Glomerular endothelial cell (primary cell): ENCODE measurements at places on chromosomes 4 and X. TPM values are rescaled to one million over a fixed set of nuclear protein-coding genes. Genes with fewer than 3 reads are reported as not detected.

Gene GAGE1
- not detected in 2 replicates for total RNA-seq

Gene FAM114A1
- total RNA-seq, result 122 and 174 TPM in 2 replicates

Gene LRP2BP
- 0.24 and 0.35 TPM in 2 replicates for total RNA-seq

Gene UCP1
- not detected in 2 replicates for total RNA-seq

Gene SOX3
- total RNA-seq, result not detected in 2 replicates

Gene ELOVL6
- total RNA-seq, result 8.9 and 16.5 TPM in 2 replicates

Gene NAA11
- total RNA-seq, result not detected in 2 replicates

Gene SRPK3
- 0.34 TPM in 1 of 2 replicates, not detected in the other for total RNA-seq

Gene TMEM255A
- total RNA-seq, result 0.05 TPM in 1 of 2 replicates, not detected in the other

Gene P2RY8
- total RNA-seq, result 0.05 and 0.23 TPM in 2 replicates

Gene MAGED4B
- 8.8 and 75.3 TPM in 2 replicates for total RNA-seq

Gene PLXNA3
- 25.4 and 29.2 TPM in 2 replicates for total RNA-seq

Gene DSPP
- not detected in 2 replicates for total RNA-seq

Gene ADH4
- total RNA-seq, result not detected in 2 replicates

Gene NELFA
- total RNA-seq, result 14.7 and 21.8 TPM in 2 replicates

Gene ARSJ
- total RNA-seq, result 64.8 and 66.1 TPM in 2 replicates

Gene TMPRSS11F
- not detected in 2 replicates for total RNA-seq

Gene NAP1L3
- total RNA-seq, result 0.82 and 0.87 TPM in 2 replicates

Gene DDIT4L
- 0.58 and 6.9 TPM in 2 replicates for total RNA-seq

Gene TAF7L
- 0.35 and 1.7 TPM in 2 replicates for total RNA-seq

Gene FAM236B
- not detected in 2 replicates for total RNA-seq

Gene PRR32
- total RNA-seq, result not detected in 2 replicates

Gene NEIL3
- 1.6 and 3.3 TPM in 2 replicates for total RNA-seq

Gene PCDH11X
- total RNA-seq, result not detected in 2 replicates

Gene F11
- total RNA-seq, result not detected in 2 replicates

Gene HSFX3
- total RNA-seq, result not detected in 2 replicates

Gene SLC9A7
- total RNA-seq, result 7.1 and 7.5 TPM in 2 replicates

Gene STARD8
- total RNA-seq, result 7.5 and 12.7 TPM in 2 replicates

Gene EVC2
- 11.0 and 11.7 TPM in 2 replicates for total RNA-seq

Gene TXK
- total RNA-seq, result 0.18 and 0.87 TPM in 2 replicates

Gene FOXR2
- total RNA-seq, result not detected in 2 replicates

Gene SPIN2B
- 5.5 and 12.2 TPM in 2 replicates for total RNA-seq

Gene CXCL8
- 322 and 354 TPM in 2 replicates for total RNA-seq
